Anterior cingulate cortex (tissue), 58 donors: ENCODE measurements at places on chromosomes 2 and 18.

- no peak for DNase-seq
These were observed 33.4 kb upstream of the SERPINB7 start for GRCh38 chr18:63741769-63742168.

DNA sequence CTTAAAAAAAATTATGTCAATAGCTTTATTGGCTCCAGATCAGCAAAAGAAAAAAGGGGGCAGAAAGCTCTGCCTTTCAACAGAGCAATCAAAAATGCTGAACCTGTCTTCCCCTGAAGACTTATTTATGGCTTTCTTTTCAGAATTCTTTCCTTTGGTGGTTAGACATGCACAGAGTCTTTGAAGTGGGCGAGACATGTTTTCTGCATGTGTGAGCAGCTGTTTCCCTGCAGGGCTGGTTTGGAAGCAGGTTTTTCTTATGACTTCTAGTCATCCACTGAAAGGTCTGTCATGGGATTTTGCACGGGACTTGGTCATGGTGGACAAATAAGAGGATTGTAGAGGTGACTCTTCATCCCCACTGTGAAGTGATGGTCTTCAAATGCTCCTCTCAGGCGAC is 160.3 kb downstream of the VAPA start:
- no peak for DNase-seq

DNA sequence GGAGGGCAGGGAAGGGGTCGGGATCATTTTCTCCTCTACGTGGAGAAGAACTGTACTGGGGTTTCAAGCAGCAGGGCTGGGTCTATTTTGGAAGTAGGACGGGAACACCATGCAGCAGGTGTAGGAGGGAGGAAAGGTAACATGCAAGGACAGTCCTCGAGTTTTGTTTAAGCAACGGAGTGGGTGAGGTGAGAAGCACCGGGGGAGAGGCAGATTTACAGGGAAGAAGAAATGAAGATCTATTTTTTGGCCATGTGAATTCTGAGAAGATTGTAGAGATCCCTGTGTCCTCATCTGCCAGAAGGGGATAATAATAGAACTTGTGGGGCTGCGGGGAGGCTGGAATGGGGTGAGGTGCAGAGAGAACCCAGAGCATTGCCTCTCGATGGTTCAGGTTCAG is 85.6 kb downstream of the INPP5D start:
- DNase-seq = no peak

- no peak for DNase-seq
These were observed 33.4 kb downstream of the NCK2 start for GRCh38 chr2:105778080-105778607.

- no peak for DNase-seq
These were observed 137.3 kb downstream of the SETBP1 start for GRCh38 chr18:44817831-44818473.
